ENCODE measurements at places on chromosomes 3 and 15.

- no peak for DNase-seq
These were observed 78.5 kb downstream of the MRPL46 start for GRCh38 chr15:88388686-88389085.

- DNase-seq: no peak
These were observed 16.6 kb downstream of the BTLA start for GRCh38 chr3:112482675-112483074.

GRCh38 chr3:34200576-34200975, 402.1 kb downstream of the PDCD6IP start:
- DNase-seq: no peak

- DNase-seq: no peak
These were observed 21.9 kb upstream of the P2RY13 start for GRCh38 chr3:151351219-151351618.

- no peak for DNase-seq
These were observed 34.3 kb upstream of the CEMIP start for GRCh38 chr15:80744826-80745225.

All from SW480 (cell line).